ENCODE measurements at places on chromosomes 13 and 19.
A peak's percentile ranks its signal among the peaks of the same experiment; 100 is the strongest.

DNA sequence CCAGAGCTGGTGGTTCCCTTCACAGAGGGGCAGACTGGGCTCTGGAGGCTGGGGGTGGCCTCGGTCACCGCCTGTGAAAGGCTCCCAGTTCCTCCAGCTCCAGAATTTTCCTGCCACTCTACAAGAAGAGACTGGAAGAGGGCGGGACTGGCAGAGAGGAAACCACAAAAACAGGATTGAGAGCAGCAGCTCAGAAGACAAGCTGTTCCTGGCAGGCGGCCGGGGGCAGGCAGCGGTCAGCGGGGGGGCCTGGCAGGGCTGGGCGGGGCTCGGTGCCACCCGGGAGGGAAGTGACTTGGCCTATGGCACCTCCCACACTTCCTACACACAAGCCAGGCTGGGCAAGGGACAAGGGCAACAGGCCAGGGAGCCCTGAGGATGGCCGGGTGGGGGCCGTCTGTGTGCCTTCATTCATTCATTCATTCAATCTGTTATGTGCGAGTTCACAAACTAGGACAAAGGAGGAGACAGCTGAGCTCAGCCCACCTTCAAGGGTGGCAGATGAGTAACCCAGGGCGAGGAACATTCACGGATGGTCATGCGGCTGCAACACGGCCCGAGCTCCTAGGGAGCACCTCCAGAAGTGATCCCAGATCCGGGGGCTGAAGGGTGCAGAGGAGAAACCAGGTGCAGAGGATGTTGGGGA is 16.9 kb upstream of the BTBD2 start:
- DNase-seq, result peak; percentile 55

- DNase-seq, result no peak
Observed at GRCh38 chr19:46896076-46896794, 35.4 kb downstream of the ARHGAP35 start.

GRCh38 chr19:4811328-4812131 is 20.0 kb downstream of the TICAM1 start:
- no peak for DNase-seq

- no peak for DNase-seq
Observed at GRCh38 chr13:95956589-95957148, 96.5 kb downstream of the UGGT2 start.

GRCh38 chr13:59269476-59269875 is 894.3 kb downstream of the DIAPH3 start:
- DNase-seq, result no peak

DNA sequence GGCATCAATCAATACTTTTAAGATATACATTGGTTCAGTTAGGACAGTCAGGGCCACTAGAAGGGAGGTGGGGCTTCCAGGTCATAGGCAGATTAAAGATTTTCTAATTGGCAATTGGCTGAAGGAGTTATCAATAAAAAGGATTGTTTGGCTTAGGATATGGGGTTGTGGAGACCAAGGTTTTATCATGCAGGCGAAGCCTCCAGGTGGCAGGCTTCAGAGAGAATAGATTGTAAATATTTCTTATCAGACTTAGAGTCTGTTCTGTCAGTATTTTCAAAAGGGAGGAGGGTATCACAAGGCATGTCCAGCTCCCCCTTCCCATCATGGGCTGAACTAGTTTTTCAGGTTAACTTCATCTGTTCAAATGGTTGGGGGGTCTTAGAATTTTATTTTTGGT is 77.4 kb upstream of the FARP1 start:
- DNase-seq, result no peak

GRCh38 chr19:42693760-42694350 is 46.4 kb downstream of the PSG3 start:
- no peak for DNase-seq

GRCh38 chr13:27005556-27005955 is 166.1 kb downstream of the USP12 start:
- no peak for DNase-seq

- DNase-seq, result no peak
Observed at GRCh38 chr19:4210166-4210731, 19.1 kb upstream of the EBI3 start.

DNA sequence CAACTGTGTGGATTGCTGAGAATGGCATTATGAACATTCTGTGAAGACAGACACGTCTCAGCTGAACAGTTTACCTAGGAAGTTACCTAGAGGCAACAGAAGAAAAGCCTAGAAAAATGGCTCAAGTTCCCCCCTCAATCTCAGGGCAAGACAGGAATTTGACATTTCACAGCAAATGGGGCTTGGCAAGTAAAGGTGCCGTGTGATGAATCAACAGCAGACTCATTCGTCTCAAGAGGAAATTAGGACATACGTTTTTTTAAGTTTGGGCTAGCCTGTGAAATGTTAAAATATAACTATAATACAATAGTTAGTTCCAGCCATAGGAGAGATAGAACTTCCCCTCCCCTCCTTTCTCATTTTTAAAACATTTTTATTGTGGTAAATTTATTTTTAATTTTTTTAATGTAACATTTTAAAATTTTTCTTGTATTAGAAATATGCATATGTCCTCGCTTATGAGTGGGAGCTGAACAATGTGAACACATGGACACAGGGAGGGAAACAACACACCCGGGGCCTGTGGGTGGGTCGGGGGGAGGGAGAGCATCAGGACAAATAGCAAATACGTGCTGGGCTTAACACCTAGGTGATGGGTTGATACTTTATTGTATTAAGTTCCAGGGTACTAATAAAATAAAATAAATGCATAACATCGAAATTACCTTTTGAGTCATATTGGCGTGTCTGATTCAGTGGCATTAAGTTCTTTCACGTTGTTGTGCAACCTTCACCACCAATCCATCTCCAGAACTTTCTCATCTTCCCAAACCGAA is 116.0 kb downstream of the COL4A2 start:
- DNase-seq, result no peak

DNA sequence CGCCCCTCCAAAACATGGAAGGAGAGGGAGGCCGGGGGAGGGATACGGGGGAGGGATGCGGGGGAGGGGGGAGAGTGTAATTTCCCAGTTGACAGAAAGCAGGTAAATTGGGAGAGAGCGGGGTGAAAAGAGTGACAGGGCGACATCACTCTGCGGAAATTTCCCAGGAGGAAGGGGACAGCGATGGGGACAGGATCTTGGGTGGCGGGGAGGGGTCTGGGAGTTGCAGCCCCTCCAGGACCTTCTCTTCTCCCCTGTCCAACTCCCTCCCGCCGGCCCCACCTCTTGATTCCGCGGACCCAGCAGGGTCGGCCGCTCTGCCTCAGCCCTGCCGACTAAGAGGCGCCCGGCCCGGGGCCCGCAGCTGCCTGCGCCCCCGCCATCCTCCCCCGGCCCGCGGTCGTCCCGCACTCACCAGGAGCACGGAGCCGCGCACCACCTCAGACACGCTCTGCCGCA is 108.0 kb upstream of the DOCK9 start:
- no peak for DNase-seq

- DNase-seq, result no peak
Observed at GRCh38 chr19:14562660-14563589, 8.9 kb downstream of the NDUFB7 start.

DNA sequence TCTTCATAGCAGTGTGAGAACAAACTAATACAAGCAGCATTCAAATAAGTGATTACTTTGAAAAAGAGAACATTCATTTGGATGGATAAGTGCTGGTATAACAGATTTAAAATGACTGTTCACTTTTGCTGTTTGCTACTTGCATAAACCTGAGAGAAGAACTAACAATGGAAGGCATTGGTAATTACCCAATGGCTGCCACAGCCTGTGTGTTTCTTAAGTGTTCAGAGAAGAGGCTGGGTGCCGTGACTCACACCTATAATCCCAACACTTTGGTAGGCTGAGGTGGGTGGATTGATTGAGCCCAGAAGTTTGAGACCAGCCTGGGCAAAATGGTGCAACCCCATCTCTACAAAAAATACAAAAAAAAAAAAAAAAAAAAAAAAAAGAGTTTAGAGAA is 4.9 kb upstream of the TEX26 start:
- no peak for DNase-seq

DNA sequence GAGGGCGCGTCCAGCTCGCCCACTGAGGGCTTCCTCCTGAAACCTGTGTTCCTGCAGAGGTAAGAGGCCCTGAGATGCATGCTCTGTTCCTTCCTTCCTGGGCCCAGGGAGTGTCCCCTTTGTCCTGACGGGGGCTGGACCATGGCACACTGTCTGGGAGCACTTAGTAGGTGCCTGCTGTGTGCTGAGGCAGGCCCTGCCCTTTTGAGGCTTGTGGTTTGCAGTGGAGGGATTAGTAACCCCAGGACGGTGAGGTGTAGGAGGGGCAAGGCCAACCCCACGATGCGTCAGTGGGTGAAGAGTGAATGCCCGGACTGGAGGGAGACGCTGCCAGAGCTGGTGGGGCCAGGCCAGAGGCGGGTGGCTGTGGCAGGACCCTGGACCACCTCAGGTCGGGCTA is 11.2 kb upstream of the F2RL3 start:
- DNase-seq, result no peak

GRCh38 chr13:71096421-71096820 is 770.6 kb downstream of the DACH1 start:
- no peak for DNase-seq

DNA sequence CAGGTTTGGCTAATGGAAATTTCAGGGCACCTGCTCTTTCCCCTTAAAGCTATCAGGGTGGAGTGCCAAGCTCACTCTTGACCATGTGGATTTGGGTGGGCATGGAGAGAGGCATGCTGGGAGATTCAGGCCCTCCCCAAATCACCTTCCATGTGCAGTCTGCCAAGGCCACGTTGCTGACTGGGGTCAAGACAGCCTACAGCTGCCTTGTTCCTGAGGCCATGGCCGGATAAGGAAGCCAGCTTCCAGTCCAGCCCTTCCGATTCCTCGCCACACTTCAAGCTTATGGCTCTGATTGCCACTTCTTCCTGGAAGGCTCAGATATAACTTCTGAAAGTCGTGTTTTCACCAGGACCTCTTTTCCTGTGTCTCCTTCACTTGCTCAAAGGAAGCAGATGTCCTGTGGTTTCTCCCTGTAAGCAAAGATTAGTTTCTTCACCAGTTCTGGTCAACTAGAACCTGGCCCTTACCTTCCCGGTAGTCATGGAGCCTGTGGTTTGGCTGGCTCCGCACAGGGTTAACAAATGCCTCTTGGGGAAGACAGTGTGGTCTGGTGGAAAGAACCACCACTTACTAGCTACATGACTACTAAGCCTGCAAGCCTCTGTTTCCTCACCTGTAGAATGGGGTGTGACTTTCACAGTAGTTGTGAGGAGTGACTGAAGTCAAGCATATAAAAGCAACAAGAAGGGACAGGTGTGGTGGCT is 16.1 kb upstream of the TPT1 start:
- no peak for DNase-seq

GRCh38 chr19:33904681-33905080 is 108.0 kb downstream of the KCTD15 start:
- DNase-seq, result no peak

GRCh38 chr13:97141564-97142005 is 80.5 kb upstream of the MBNL2 start:
- DNase-seq, result peak; percentile 3

DNA sequence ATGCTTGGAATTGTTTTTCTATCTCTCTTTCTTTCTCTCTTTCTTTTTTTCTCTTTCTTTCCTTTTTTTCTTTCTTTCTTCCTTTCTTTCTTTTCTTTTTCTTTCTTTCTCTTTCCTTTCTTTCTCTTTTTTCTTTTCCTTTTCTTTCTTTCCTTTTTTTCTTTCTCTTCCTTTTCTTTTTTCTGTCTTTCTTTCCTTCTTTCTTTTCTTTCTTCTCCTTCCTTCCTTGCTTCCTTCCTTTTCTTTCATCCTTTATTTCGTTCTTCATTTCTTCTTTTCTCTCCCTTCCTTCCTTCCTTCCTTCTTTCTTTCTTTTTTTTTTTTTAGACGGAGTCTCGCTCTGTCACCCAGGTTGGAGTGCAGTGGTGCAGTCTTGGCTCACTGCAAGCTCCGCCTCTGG is 1.9 kb upstream of the MEX3D start:
- no peak for DNase-seq

DNA sequence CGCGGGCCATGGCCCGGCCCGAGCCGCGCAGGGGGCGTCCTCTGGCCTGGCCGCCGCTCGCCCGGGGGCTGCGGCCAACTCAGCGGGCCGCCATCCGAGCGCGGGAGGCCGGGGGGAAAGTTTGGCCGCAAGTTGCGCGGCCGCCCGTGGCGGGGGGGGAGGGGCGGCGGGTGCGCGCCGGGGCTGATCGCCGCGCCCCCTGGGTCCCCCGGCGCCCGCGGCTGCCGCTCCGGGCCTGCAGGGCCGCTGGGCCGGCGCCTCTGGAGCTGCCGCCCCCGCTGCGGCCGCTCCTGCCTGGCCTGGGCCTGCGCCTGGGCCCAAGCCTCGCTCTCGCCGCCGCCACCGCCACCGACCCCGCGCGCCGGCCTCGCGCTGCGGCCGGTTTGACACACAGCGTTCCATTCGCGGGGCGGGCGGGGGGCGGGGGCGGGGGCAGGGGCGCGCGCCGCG is at the start of gene NR2F6:
NR2F6 (minus strand) TSS at position 385 of the 450 bp plus-strand sequence. CDS start 699 bp downstream, outside the sequence.
- no peak for DNase-seq

GRCh38 chr13:93226623-93227279 is at the start of gene GPC6:
Gene GPC6 (plus strand): TSS chr13:93226807.
- DNase-seq, result no peak

GRCh38 chr19:58182577-58182988 is 278 bp upstream of the ZNF274 start:
- DNase-seq, result peak; percentile 74

GRCh38 chr19:35710784-35711723 is 6.7 kb downstream of the ZBTB32 start:
- DNase-seq, result no peak

GRCh38 chr19:56105090-56105701 is 15.9 kb downstream of the ZNF787 start:
- DNase-seq, result no peak

DNA sequence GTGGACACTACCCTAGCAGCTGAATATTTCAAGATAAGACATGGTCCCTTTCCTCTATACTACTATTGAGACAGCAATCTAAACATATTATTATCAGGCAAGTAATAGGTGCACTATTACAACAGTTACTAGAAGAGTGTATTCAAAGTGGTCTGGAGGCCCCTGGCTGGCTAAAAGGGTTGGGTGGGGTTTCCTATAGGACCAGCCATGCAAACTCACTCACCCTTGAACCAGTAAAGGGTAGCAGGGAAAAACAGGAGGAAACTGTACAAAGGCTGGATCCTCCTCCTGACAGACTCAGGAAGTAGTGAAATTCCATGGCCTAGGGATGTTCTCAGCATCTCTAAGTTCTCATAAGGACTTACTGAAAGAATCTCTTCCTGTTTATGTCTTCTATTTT is 7.7 kb downstream of the SMAD9 start:
- DNase-seq, result no peak

DNA sequence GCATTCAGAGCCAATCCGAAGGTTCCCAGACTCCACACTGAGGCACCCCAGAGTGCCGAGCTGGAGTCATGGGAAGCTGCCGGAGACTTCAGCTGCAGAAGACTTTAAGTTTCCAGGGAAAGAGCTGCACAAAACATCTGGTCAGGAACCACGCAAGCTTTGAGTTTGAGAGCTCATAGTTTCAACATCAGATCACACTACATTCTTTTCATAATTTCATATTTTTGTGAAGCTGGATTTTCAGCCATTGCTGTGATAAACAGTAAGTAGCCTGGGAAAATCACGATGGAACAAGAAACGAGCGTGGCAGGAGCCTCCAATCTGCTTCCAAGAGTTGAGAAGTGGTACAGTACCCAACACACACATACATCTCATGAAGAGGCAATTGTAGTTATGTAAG is 25.5 kb upstream of the ATP12A start:
- DNase-seq, result no peak

Data from esophagus squamous epithelium (tissue), 5 donors.